ENCODE measurements at places on chromosomes 3 and 15. TPM values are rescaled to one million over a fixed set of nuclear protein-coding genes. Genes with fewer than 3 reads are reported as not detected.

The CCR3 gene
- total RNA-seq, result not detected

The CELSR3 gene
- 0.86 TPM for total RNA-seq

The CKMT1A gene
- total RNA-seq, result not detected

The GALNT15 gene
- total RNA-seq, result 0.86 TPM

The AQP9 gene
- total RNA-seq, result not detected

The ZNF80 gene
- total RNA-seq, result not detected

The AHSG gene
- total RNA-seq, result not detected

The ADAMTS9 gene
- total RNA-seq, result 0.71 TPM

The SCAMP5 gene
- 5.5 TPM for total RNA-seq

The TM4SF1 gene
- total RNA-seq, result 206 TPM

The TGM5 gene
- total RNA-seq, result not detected

The FBLN2 gene
- 16.1 TPM for total RNA-seq

The TMEM108 gene
- not detected for total RNA-seq

The ST3GAL6 gene
- total RNA-seq, result 0.58 TPM

The MESP2 gene
- total RNA-seq, result under 0.01 TPM

The POPDC2 gene
- total RNA-seq, result not detected

The VIPR1 gene
- not detected for total RNA-seq

The FAM81A gene
- total RNA-seq, result 0.29 TPM

The SLC28A2 gene
- total RNA-seq, result not detected

The CCR9 gene
- total RNA-seq, result not detected
